Stimulated activated CD4-positive, alpha-beta T cell treated with anti-CD3 and anti-CD28 coated beads, Interleukin-1b, Interleukin-23, amount 100 ng/mL, for 24 hours (primary cell): ENCODE measurements at places on chromosomes 7 and 10.

DNA sequence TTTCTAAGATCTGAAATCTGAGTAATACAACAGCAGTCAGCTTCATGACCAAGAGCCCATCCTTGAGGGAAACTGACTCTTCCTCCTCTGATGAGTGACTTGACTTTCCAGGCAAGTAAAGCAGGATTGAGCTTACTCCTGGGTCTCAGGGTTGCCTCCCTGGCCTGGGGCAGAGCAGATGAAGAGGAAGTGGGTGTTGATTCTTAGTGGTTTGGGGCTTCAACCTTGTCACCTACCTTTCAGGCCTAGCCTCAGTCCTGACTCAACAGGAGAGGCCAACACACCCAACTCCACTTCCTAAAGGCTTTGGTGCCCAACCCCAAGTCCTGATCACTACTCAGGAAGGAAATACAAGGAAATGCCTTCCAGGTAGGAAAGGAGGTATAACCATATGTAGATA lies 54.1 kb downstream of the KCNMA1 start:
- no peak for DNase-seq

DNA sequence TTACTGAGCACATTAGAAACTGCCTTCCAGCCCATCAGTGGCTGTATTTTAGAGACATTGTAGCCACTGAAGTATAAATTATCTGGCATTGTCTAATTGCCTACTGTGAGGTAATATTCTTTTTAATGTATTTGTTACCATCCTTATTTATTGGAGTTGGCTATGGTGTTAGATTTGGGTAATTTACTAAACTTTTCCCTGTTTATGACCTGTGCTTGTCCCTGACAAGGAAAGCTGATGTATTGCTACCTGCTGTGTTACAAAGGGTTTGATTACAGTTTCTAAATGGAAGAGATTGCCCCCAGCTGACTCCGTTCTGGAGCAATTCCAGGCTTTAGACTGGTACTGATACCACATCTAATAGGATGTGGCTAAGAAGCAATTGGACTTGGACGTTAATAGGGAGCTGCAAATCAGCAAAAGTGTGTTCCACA lies 12.3 kb upstream of the ASCC1 start:
- DNase-seq = no peak

DNA sequence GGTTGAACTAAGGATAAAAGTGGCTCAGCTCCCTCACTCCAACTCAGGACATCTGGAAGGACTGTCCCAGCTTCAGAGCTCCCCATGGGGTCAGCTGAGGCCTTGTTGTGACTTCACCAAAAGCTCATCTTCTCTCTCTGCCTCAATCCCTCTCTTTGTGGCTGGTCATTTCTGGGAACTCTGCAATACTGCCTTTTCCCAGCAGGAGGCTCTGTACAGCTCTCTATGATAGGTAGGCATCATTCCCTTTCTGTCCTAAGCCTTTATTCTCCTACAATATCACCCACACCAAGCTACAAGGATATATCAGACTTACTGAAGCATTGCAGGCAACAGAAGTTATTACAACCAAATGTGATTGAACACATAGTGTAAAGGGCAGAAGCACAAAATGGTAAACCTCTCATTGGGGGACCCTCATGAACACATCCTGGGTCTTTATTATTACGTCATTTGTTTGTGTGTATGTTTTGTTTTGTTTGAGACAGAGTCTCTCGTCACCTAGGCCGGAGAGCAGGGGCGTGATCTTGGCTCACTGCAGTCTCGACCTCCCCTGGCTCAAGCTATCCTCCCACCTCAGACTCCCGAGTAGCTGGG lies 36.7 kb upstream of the PRPS1L1 start:
- DNase-seq = no peak

GRCh38 chr7:27188386-27189294 lies 3.6 kb upstream of the HOXA11 start:
- no peak for DNase-seq

DNA sequence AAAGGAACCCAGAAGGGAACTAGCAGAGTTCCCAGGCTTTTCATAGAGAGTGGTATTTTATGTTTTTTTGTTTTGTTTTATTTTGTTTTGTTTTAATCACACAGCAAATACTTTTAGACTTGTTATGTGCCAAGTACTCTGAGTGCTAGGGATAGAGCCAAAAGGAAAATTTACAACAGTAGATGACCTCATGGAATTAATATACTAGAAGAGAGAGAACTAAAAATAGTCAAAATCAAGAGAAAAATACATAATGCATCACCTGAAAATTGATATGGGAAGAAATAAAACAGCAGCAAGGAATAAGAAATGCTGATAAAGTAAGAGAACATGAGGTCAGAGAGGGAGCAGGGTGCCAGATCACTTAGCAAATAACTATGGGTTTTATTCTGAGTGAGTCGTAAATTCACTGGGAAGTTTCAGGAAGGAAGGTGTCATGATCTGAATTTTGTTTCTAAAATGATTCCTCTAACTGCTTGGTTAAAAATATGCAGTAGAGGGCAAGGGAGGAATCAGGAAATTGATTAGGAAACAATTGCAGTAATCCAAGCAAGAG lies 351.0 kb downstream of the ANKRD7 start:
- DNase-seq = no peak

DNA sequence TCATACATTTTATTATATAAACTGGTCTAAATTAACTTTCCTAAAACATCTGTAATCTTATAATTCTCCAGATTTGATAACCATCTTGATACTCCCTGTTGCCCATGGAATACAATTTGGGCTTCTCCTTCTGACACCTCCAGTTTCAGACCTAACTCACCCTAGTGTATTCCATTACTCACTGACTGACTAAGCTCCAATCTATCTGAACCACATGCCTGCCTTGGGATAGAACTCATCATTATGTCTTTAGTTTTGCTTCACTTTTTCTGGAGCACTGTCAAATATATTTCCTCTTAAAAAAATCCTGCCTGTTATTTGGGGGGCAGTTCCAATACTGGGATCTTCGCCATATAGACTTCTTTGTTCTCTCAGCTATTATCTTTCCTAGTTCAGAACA lies 4.9 kb upstream of the FOXP2 start:
- DNase-seq = no peak

GRCh38 chr7:21704359-21704758 lies 161.5 kb downstream of the DNAH11 start:
- no peak for DNase-seq

- DNase-seq = no peak
These were observed 273.1 kb downstream of the SEMA3D start for GRCh38 chr7:84913731-84914130.

DNA sequence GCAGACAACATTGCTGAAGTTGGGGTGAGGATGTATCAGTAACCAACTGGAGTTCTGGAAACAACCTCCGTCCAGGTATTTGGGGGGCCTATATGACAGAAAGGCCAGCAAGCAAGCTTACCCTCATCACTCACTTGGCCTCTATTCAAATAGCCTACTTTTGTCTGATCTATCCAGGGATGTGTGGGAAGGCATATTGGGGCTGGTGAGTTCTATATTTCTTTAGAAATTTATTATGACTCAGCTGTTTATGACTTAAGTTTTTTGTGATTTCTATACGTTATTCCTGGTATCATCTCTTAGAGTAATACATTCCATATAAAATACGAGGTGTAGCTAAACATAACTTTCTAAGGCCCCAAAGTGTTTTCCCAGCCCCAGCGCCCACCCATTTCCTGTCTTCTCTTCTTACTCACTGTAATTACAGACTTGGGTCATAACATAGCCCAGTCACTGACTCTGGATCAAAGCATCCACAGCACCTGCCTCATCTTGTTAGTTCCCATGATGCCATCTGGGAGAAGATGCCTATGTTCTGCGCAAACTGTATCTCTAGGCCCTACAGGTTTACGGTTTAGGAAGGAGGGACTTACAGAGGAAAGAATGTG lies 18.1 kb downstream of the GARS1 start:
- no peak for DNase-seq

DNA sequence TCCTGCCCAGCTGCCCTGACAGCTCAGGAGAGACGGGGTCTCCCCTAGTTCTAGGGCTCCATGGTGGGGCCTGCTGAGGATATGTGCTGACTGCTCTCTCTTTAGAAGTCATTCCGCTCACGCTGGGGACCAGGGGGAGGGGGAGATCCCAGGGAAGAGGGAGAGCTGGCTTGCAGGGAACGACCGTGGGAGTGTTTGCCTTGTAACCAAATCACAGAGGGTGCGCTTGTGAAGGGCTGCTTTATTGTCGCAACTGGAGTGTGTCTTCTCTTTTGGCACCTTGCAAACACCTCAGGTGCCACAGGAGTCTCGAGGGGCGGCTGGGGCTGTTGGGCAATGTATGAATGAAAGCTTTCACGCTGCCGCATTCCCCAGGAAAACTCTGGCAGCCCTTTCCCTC lies 531.3 kb upstream of the MKI67 start:
- DNase-seq = no peak

- peak; percentile 69 for DNase-seq
These were observed 15.2 kb upstream of the PPP2R2D start for GRCh38 chr10:131885391-131886165.

DNA sequence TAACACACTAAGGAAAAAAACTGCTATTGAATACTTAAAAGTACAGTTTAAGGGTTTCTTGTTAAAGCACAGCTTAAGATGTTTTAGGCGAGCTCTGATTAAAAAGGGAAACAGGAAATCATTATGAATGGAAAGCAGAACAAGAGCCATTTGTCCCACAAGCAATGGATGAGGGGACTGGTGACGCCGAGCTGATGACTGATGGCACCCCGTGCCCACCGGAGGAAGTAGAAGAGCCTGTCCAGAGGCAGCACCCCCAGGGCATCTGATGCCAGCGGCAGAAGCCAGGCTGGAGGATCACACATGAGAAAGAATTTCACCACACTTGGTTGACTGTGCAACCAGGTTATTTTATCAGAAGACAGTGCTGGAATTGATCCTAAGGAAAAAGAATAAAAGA lies 15.0 kb upstream of the INSIG1 start:
- DNase-seq = no peak

- no peak for DNase-seq
These were observed 893.0 kb downstream of the SORCS3 start for GRCh38 chr10:105534086-105534485.

- DNase-seq = no peak
These were observed 68.5 kb downstream of the GNAT3 start for GRCh38 chr7:80443325-80443724.

DNA sequence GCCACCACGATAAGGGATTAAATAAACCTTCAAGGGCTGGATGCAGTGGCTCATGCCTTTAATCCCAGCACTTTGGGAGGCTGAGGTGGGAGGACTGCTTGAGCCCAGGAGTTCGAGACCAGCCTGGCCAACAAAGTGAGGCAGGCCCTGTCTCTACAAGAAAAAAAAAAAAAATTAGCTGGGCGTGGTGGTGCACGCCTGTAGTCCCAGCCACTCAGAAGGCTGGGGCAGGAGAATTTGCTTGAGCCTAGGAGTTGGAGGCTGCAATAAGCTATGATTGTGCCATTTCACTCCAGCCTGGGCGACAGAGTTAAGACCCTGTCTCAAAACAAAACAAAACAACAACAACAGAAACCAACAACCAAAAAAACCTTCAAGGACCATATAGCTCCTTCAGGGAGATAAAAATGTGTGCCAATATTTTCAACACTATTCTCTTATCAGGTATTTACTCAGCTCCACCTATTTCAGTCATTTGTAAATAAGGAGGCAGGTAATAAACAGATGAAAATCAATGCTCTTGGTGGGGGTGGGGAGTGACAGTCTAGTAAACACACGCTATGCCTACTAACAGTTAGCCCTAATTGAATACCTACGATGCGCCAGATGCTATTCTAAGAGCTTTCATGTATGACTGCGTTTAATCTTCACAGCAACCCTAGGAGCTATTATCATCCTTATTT lies 13.2 kb downstream of the BAIAP2L1 start:
- DNase-seq = no peak

DNA sequence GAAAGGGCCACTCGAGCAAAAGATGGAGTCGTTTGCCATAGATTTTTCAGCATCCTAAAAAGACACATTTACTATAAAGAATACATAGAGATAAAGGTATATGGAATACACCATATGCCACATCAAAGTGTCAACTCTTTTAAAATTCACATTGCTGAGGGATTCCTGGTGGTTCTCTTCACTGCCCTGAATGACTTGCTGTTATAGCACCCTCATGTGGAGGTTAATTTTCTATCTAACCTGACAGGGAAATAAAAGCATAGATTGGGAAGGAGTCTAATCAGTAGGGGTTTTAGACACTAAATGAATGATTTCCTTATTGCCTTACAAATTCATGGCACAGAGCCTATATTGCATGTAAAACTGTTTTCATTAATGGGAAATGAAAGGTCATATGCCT lies 25.9 kb downstream of the DNAH11 start:
- DNase-seq = no peak

DNA sequence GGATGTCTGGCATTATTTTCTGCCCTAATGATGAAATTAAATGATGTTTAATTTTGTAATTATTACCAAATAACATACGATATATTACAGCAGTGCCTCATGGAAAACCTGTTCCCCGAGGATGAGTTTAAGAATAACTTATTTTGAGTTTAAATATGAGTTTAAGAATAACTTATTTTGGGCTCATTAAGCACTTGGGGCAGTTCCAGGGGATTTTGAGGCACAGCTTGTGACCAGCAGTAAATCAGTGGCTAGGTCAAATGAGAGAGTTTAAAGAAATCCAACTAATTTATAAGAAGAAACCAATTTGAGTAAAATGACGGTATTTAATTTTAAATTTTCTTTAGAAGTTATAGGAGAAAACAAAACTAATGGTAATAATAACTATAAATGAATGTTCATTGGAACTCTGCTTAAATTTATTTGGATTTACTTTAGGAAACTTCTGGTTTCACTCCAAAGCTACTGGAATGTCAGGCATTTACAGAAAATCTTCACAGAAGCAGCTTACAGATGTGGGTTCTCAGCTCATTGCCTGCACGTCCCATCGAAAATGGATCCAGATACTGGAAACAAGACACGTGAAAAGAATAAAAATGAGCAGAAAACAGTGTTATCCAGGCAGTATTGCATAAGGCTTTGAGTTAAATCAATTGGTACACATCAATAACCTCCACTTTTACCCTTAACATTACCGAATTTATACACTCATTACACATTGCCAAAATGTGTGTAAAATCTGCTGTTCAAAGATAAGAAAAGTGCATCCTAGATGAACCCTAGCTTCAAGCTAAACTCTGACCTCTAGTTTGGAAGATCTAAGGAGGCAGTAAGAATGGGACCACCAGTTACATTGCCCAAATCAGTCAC lies 784.5 kb upstream of the IGFBP3 start:
- DNase-seq = no peak

DNA sequence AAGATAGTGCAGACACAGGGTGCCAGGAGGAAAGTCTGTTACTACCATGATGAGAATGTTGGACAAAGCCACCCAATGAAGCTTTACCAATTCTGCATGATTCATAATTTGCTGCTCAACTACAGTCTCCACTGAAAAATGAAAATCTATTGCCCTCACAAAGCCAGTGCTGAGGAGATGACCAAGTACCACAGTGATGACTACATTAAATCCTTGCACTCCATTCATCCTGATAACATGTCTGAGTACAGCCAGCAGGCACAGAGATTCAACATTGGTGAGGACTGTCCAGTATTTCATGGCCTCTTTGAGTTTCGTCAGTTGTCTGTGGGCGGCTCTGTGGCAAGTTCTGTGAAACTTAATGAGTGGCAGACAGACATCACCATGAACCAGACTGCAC lies 144.0 kb downstream of the PLCE1 start:
- DNase-seq = no peak
